ENCODE measurements at places on chromosomes 12 and 14.

DNA sequence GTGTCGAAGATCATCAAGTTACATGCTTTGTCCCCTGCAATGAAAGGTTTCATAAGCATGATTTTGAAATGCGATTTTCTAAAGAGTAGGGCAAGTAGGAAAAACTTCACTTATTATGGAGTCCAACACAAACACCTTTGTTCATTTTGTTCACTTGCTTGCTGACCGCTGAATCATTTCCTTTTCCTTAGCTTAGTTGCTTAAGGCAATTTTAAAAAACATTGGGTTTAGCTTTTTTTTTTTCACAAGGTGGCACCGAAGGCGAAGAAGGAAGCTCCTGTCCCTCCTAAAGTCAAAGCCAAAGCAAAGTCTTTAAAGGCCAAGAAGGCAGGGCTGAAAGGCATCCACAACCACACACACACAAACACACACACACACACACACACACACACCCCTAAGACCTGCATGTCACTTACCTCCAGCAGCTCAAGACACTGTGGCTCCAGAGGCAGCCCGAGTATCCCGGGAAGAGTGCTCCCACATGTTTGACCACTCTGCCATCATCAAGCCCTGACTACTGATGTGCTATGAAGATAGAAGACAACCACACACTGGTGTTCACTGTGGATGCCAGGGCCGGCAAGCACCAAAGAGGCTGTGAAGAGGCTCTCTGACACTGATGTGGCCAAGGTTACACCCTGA, 11.4 kb downstream of the MANSC1 start:
- DNase-seq, result no peak

GRCh38 chr12:96195845-96196451, 1.8 kb downstream of the ELK3 start:
- no peak for DNase-seq

- no peak for DNase-seq
Measured at GRCh38 chr12:115362339-115362976, 678.5 kb upstream of the TBX3 start.

- DNase-seq, result no peak
Measured at GRCh38 chr14:101364503-101365328, 196.6 kb upstream of the DIO3 start.

DNA sequence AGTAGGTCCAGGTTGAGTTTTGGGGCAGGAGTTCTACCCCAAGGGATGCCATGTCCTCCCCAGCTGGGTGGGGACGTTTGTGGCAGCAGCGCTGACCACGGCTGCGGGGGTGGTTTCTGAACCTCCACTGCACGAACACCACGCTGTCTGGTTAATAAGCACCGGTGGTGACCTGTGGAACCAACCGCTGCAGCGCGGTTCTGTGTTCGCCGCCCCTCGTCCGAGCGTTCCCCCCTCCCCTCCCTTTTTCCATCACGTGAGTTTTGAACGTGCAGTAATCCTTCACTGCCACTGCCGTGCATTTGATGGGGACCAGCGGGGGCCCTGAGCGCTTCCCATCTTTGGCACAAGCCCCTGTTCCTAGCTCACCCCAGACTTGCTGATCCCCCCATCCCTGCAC, 6.4 kb upstream of the ADSS1 start:
- no peak for DNase-seq

- no peak for DNase-seq
Measured at GRCh38 chr14:55581342-55581771, 1.4 kb downstream of the KTN1 start.

DNA sequence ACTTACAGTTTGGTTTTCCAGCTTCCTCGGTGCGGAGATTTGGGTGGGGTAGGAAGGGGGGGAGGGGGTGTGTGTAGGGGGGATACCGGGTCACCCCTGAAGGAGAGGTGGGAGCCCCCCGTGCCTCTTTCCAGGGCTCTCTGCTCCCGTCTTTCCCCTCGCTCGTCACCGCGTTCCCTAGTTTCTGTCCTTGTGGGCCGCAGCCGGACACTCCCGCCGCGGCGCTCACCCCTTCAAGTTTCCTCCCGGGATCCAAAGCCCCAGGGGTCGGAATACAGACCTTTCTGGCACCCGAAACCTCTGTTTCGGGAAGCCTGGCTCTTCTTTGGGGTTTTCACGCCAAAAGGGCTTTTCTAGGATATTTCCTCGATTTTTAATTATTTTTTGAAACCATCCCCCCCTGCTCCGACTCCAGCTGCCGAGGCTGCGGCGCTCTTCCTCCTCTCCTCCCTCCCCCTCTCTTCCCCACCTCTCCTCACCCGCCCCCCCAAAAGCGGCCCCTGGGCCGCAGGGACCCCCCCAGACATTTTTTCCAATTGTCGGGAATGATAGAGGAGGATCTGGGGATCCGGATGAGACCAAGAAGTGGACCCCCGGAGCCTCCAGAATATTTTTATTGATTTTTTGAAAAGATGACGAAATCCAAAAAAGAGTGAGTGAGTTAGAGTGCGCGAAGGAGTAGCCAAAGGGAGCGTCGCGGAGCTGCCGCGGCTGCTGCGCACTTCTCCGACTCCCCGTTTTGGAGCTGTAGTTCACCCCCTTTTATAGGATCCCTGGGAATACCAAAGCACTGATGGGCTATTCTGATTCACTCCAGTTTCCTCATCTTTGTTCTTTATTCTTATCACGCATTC, 1.7 kb downstream of the CCND2 start:
- DNase-seq, result no peak

DNA sequence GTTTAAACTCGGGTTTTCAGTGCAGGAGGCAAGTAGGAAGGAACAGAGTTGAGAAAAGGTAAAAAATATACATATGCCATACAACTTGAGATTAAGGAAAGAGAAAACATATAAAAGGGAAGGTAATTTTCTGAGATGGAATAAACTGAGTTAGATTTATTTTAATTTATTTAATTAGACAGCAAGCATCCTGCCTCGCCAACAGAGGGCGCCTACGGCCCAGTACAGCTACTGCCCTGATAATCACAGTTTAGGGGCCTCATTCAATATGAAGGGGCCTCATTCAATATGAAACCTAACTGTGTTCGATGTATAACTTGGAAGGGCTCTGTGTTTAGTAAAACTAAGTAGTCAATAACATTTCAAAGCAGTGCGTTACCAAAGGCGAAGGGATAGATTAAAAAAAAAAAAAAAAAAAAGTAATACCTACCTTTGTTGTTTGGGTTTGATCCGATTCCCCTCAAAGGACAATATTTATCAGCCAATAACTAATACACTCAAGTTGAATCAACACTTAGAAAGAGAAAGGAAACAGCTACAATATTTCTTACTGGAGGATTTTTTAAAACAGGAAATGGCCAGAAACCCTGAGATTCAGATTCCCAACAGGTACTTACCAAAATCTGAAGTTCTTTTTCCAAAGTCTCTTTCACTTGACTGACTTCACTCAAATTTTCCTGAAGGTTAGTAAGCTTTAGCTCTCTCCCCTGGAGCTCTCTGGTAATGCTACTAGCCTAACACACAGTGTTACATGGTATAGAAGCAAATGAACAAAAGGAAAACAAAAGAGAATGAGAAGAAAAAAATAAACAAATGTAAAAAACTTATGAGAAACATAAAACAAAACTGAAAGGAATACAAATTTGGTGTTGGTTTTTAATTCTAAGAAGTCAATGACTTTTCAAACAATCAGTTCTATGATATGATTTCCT, 70.0 kb upstream of the VPS33A start:
- no peak for DNase-seq

DNA sequence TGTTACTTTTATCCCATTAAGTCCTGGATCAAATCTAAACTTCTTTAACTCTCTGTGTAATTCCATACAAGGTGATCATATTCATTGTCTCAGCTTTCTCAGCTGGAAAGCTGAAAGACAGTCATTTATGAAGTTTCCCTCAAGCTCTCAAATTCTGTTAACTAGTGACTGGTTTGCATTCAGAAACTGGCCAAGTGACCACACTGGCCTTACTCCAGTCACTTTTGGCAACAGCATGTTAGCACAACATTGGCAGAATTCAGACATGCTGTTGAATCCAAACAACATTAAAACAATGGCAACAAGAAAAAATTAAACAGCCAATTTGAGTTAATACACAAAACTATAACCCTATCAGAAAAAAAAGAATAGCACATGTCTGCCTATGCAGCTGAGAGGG, 343.3 kb downstream of the MDGA2 start:
- no peak for DNase-seq

DNA sequence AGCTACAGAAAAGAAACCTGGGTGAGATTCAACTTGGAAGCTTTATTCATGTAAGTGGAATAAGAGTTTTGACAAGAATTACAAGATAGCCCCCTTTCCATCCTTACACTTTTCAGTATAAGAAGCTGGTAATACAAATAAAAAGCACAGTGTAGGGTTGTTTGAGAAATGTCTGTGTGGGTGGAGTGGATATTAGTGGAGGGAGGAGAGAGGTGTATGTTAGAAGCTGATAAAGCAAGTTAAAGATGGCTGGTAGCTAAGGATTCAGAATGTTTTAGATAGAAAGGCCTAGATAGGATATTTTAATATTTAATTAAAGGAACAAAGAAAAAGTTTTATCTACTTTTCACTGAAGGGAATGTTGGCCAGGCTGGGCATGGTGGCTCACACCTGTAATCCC, 12.5 kb downstream of the CFAP54 start:
- no peak for DNase-seq

DNA sequence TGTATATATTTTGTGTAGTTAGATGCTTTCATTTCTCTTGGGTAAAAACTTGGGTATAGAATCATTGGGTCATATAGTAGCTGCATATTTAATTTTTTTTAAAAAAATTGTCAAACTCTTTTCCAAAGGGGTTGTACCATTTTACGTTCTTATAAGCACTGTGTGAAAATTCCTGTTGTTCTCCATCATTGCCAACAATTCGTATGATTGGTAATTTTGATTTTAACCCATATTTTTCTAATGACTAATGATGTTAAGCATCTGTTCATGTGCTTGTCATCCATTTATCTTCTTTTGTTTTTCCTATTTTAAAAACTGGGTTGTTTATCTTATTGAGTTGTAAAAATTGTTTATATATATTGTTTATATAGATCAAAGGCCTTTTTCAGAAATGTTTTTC, 77.4 kb downstream of the OTOGL start:
- DNase-seq, result no peak

DNA sequence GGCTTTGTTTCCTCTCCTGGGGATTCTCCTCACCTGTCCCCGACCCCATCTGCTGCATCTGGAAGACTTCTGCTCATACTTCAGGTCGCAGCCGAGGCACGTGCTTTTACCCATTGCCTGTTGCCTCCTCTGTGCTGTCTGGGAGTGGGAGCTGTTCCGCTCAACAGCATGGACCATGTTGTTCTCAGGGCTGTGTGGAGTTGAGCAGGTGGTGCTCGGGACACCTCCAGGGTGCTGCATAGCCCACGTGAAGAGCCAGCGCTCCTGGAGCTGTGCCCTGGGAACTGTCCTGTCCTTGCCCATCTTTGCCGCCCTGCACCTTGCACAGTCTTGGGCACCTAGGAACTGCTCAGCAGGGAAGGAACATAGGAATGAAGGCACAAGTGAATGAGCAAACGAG, 62.4 kb downstream of the IQSEC3 start:
- no peak for DNase-seq

DNA sequence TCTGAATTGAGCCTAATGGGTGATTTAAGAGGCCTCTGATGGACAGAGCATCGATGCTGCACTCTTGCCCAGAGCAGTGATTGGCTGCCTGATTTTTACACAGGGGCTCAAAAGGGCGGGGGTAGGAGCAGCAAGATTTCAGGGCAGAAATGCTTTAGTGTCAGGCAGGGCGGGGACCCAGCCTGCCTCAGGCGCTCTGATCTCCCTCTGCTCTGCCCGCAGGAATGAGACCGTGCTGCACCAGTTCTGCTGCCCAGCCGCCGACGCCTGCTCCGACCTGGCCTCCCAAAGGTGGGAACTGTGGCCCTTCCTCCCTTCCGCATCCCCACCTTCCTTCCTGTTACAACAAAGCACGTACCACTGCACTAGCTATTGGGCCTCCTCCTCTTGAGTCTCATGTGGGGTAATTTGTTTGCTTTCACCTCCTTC, 32.4 kb downstream of the IQSEC3 start:
- DNase-seq, result no peak

DNA sequence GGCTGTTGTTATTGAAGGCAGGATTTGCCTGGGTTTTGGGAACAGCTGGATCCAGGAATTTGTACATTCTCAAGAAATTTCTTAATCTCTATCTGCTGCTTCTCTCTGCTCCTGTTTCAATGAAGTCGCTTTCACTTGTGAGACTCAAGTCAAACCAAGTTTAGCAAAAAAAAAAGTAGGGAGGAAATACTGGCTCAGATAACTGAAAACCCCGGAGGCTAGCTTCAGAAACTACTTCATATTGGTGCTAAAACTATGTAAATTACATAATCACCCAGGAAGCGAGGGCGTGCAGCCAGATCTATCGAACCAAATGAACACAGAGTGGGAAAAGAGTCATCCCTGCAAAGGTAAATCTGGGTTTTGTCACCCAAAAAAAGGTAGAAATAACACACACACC, 68.3 kb upstream of the FICD start:
- DNase-seq, result no peak

GRCh38 chr14:56195704-56196103, 77.5 kb downstream of the PELI2 start:
- DNase-seq, result no peak

GRCh38 chr14:95363468-95363954, 43.8 kb upstream of the CLMN start:
- no peak for DNase-seq

Data from stimulated activated CD8-positive, alpha-beta memory T cell treated with anti-CD3 and anti-CD28 coated beads, Interleukin-15, amount 100 ng/mL, for 1 hour (primary cell).